ENCODE measurements at places on chromosomes 4 and X. TPM values are rescaled to one million over a fixed set of nuclear protein-coding genes. Genes with fewer than 3 reads are reported as not detected.

- ATAC-seq, result no peak
Observed at GRCh38 chr4:47837908-47838294, at the start of gene CORIN. TSS of gene CORIN (minus strand) at chr4:47838067. CDS start at chr4:47837949, 118 bp downstream.

DNA sequence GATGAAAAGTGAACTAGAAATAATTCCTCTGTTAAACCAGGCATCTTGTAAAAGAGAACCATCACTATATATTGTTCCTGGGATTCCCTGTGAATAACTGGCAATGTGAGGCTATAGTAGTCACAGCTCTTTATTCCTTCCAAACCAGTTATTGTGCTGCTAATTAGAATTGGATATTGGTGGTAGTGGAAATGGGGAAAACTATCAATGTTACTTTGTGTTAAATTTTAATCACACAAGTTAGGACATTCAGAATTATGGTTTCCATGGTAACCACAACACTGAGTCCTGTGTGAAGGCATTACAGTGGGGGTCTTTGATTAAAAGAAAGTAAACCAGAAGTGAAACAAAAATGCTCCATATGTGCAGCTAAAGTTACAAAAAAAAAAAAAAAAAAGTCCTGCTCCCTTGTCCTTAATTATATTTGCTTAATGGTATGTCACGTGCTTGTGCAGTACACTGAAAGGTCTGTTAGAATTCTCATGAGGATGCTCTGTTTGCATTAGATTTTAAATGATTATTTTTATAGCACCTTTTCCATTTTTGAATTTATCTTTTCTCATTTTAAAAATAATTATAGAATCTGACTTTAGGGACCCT lies 200.4 kb downstream of the ADGRL3 start:
- peak; percentile 57 for ATAC-seq

GRCh38 chr4:38940476-38940875 lies 72.9 kb downstream of the FAM114A1 start:
- ATAC-seq, result no peak

Gene HTN1
- not detected for total RNA-seq

Gene ETNPPL
- total RNA-seq, result 0.30 TPM
